ENCODE measurements at places on chromosomes 5 and 9.

- no peak for DNase-seq
Measured at GRCh38 chr5:173704615-173705511, 88.4 kb upstream of the BOD1 start.

DNA sequence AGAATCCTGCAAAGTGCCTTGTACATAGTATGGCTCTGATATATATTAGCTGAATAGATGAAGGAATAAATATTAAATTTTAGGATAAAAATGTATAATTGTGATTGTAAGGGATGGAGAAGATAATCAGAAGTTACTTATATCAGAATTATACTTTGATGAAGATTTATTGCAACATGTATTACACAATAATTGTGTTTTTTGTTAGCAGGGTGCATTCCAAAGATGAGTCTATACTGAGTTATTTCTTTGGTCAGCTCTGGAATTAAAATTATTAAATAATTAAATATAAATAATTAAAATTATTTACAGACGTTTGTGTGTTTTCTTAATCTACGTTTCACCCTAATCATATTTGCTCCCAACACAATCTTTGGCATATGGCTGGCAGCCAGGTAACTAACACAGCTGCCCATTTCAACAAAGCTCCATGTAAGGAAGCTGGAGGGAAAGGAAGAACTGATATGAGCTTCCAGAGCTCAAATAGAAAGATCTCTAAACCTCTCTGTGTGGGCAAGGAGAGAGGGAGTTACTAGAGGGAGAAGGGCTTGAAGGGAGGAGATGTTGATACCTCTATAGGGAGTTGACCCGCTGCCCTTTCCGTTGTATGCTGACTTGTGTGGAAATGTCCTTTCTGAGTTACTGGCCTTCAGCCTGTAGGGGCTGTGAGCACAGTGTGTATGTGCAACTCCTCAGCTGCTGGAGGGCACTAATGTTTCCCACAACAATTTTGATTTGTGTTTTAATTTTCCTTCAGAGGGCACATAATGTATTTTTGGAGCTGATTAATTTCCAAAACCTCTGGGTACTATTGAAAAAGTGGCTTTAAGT is 403.4 kb downstream of the MAN2A1 start:
- DNase-seq: no peak

DNA sequence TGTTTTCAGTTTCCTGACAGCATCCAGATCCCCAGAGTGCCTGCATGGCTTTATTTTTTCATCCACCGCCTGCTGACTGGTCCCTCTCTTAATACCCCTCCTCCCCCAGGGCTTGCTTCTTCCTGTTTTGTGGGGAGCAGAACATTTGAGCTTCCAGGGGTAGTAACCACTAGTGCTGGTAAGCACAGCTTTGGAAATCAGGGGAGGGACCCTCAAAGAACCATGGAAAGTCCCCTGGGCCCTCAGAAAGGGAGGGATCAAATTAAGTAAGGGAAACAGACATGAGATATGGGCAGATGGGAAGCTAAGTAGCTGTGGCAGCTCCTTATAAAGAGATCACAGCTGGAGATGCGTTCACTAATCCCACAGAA is 26.8 kb downstream of the GRIA1 start:
- no peak for DNase-seq

DNA sequence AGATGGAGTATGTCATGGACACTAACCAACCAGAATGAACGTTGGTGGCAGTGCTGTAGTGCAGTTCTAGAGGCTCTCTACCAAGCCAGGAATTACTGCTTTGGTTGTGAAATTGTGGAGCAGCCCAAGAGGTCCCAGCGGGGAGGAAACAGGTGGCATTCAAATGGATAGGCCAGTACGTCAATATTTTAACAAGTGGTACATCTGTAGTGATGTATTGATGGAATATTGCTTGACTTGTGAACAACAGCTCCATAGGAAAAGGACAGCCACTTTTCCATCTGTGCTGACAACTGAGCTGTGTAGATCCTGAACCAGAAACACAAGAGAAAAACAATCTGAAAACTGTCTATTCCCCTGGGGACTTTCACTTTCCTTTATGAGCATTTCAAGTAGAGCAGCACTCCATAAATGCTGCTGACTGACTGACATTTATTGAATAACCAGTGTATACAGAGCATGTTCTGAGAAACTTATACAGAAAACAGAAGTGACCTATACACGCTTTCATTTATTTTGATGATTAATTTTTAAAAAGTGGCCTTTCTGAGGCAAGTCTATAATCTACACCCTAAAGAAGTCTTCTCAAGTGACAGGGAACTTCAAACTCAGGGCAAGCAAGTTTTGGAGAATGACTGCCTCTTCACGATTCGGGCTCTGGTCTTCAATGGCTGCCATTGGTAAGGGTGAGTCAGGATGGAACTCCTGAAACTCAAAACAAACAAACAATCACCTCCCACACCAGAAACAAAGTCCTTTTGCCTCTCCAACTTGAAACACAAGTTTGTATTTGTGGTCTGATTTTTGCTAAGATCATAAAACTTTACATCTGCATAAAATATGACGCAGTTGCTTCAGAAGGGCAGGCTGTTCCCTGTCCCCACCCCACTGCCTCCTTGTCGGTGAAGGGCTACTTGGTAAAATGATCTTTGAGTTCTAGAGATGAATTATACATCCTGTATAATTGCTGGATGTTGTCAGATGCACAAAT is 362.4 kb downstream of the NDUFS4 start:
- no peak for DNase-seq

GRCh38 chr5:3341446-3342240 is 254.0 kb upstream of the IRX1 start:
- no peak for DNase-seq

DNA sequence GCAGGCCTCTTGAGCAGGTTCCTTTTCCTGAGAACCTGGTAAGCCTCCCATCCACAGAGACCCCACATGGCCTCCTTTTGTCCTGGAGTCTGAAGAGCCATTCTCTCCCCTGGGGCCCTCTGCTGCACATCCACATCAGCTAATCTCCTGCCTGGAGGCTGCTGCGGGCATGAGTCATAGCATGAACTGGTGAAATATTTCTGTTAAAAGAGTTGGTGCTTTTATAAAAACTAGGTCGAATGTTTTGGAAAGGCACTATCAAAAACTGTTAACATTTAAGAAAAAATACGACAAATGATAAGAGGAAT is 399.4 kb downstream of the CTNND2 start:
- DNase-seq: no peak

DNA sequence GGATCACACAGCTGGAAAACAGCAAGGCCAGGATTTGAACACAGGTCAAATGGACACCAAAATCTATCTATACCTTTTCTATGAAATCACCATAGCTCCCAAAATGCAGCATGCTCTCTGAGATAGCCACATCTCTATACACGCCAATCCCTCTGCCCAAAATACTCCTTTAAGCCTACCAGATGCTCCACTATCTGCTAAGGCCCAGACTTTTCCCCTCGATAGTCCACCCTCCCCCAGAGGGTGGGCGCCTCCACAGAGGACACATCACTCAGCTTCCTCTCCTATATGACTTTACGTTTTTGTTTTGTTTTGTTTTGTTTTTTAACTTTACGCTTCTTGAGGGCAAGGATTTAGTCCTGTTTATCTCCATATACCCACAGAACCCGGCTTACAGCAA is 46.8 kb downstream of the MTMR12 start:
- no peak for DNase-seq

DNA sequence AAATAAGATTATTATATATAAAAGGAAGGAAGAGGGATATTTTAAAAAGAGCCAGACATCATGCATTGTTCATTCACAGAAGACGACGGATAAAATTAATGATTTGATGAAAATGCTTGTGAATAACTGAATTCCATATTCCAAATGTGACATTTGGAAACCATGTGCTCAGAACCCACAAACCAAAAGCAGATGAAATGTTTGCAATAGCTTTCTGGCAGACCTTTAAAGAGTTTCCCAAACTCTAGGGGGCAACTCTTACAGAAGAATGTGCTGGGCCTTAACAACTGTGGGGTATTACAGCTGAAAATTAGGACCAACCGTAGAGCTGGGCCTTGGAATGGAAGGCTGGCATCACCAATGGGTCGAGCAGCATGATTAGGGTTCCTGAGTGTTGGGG is 471.0 kb downstream of the EFNA5 start:
- no peak for DNase-seq

DNA sequence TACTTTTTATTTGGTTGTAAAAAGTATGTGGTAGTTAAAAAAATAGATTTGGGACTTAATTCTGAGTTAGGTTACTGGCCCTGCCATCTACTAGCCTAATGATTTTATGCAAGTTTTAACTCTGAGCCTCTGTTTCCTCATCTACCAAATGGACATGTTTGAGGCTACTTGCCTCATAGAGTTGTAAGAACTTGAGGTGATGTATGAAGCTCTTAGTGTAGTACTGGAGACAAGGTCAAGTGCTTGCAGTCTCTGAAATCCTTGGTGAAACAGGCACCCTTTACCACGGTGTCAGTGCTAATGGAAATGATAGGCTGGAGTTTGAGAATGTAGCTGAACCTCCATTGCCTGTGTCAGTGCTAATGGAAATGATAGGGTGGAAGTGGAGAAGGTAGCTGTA is 15.3 kb downstream of the GPR107 start:
- DNase-seq: no peak

DNA sequence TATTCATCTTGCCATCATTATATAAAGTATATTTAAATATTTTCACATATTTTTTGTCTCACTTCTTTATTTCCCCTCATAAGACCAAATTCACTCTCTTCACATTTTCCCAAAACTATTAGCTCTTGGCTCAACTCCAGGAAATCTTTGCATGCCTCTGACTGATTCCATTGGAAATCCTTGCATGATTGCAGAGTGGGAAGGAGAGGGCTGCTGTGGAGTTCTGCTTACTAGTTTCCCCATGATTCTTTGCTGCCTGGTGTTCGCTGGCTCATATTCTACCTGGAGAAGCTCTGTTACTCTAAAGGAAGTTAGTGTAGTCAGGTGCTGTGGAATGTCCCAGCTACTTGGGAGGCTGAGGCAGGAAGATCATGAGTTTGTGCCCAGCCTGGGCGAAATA is 41.9 kb downstream of the LIX1 start:
- DNase-seq: no peak

GRCh38 chr9:37938121-37938891 is 34.4 kb upstream of the SLC25A51 start:
- no peak for DNase-seq

DNA sequence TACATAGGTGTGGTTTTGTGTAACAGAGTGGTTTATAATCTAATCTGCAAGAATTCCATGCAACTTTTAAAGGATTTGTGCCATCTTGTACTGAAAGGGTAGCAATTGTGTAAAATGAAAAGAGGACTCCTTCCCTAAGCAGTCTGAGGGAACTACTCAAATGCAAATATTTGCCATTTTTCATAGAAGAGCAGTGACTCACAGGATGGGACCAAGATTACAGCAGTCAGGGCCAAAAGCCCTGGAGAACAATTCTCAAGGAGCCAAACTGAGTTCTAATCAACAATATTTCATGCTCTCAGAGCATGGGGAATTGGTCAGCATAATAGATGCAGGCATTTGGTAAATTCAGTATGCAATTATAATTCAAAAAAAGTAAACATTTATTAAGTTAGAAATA is 495.8 kb downstream of the CHSY3 start:
- DNase-seq: no peak

GRCh38 chr5:10663489-10664179 is 97.4 kb downstream of the DAP start:
- DNase-seq: no peak

All from stimulated activated CD8-positive, alpha-beta memory T cell treated with anti-CD3 and anti-CD28 coated beads, Interleukin-7, amount 100 ng/mL, for 4 hours (primary cell).